Chondrocyte (in vitro differentiated cells): ENCODE measurements at places on chromosomes 5 and 9.
A peak's percentile ranks its signal among the peaks of the same experiment; 100 is the strongest.

DNA sequence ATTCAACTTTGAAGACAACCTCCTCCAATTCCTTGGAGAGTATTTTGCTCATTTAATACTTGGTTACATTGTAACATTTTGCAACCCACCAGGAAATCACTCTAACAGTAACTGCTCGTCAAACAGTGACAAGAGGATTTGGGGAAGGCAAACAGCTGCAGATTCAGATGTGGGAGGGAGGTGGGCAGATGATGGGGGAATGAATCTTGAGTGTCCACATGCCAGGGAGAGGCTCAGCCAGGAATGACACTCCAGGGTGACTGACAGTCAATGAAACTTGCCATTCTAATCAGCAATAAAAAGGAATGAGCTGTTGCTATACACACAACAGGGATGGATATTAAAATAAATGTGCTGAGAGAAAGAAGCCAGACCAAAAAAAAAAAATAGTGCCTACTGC is 97.7 kb upstream of the ANKRD55 start:
- H3K4me1 ChIP-seq = peaks cover 45% of the 10 kb centered on the region
- H3K27ac ChIP-seq = peak overlapping the region; percentile 90
- H3K4me3 ChIP-seq = no peak overlapping the region
- DNase-seq = no peak
- peaks cover 2% of the 10 kb centered on the region for H3K36me3 ChIP-seq

- H3K36me3 ChIP-seq = no peaks in the 10 kb centered on the region
- no peak for DNase-seq
- H3K4me3 ChIP-seq = no peak overlapping the region
- H3K4me1 ChIP-seq = no peaks in the 10 kb centered on the region
Observed at GRCh38 chr5:29894668-29895067, 1298.8 kb upstream of the CDH6 start.

- no peak overlapping the region for H3K4me3 ChIP-seq
- no peaks in the 10 kb centered on the region for H3K27me3 ChIP-seq
- peaks cover 2% of the 10 kb centered on the region for H3K36me3 ChIP-seq
Observed at GRCh38 chr5:89125372-89125771, 242.4 kb upstream of the MEF2C start.

DNA sequence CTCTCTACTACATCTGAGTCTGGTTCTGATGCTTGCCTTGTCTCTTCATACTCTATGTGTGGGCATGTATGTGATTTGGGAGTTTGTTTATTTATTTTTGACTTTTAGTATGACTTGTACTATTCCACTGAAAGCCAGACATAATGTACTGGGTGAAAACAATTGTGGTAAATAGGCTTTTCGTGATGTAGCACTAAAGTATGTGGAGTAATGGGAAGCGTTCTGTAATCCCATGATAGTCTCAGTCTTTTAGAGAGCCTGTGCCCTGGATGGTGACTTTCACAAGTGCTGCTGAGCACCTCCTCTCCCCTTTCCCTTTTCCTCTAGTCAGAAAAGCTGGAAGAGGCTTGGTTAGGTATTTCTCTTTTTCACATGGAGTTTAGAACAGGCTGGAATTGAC is 85.8 kb upstream of the S1PR3 start:
- H3K27ac ChIP-seq = no peak overlapping the region
- no peak for DNase-seq
- peaks cover 13% of the 10 kb centered on the region for H3K36me3 ChIP-seq

DNA sequence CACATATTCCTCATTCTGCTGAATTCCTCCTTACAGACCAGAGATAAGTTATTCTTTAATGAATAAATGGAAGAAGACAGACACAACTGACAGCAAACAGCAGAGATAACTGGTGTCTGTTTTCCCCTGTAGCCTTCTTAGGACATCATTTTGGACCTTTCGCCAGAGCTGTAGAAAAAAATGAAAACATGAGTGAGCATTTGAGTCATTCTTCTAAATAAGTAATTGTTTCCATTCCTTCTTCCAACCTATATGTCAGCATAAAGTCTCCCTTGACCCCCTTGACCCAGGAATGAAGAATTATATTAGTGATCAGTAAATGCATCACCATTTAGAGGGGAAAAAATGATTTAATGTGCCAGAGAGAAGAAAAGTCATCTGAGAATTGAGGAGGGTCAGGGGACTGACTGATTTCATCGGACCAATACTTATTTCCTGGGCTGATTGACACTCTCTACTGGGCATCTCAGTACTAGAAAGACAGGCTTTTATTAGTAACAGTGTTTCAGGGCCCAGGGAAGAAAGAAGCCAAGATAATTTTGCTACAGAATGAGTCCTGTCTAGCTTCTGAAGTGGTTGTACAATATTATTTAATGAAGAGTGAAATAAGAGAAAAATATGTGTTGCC is 597.0 kb downstream of the PSAT1 start:
- peaks cover 6% of the 10 kb centered on the region for H3K36me3 ChIP-seq
- no peak overlapping the region for H3K4me3 ChIP-seq
- H3K27ac ChIP-seq = no peak overlapping the region

GRCh38 chr5:60148366-60148765 is 254.8 kb upstream of the PDE4D start:
- no peaks in the 10 kb centered on the region for H3K27me3 ChIP-seq
- no peak overlapping the region for H3K27ac ChIP-seq
- peaks cover 2% of the 10 kb centered on the region for H3K36me3 ChIP-seq

DNA sequence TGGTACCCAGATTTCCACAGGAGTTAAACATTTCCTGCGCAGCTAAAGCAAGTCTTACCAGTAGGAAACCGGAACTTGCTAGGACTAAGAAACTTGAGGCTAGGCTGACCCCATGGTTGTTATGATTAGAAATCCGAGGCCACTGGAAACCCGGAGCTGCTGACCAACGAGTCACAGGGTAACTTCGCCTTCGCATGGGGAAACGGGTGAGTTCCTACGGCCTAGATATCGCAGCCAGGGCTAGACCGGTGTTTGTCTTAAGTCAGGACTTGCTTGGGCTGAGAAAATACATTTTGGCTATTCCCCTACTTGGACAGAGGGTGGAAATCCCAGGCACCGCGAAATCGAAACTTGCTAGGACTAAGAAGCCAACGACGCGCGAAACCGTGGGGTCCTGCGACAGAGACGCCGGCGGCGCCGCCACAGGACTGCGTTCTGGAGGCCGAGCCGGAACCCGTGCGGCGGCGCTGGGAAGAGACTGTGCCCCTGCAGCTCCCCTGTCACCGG is 1.6 kb upstream of the ANXA2R start:
- DNase-seq = no peak
- peak overlapping the region; percentile 99 for H3K27ac ChIP-seq

GRCh38 chr9:96154081-96154480 is 147.9 kb downstream of the HSD17B3 start:
- H3K4me1 ChIP-seq = peaks cover 32% of the 10 kb centered on the region
- no peaks in the 10 kb centered on the region for H3K36me3 ChIP-seq
- peaks cover 9% of the 10 kb centered on the region for H3K27me3 ChIP-seq
- H3K27ac ChIP-seq = no peak overlapping the region
- H3K4me3 ChIP-seq = no peak overlapping the region
- no peak for DNase-seq

DNA sequence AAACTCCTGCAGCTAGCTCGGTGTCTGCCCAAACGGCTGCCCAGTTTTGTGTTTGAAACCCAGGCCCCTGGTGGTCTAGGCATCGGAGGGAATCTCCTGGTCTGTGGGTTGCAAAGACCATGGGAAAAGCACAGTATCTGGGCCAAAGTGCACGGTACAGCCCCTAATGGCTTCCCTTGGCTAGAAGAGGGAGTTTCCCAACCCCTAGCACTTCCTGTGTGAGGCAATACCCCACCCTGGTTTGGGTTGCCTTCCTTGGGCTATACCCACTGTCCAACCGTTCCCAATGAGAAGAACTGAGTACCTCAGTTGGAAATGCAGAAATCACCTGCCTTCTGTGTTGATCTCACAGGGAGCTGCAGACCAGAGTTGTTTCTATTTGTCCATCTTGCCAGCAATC is 41.8 kb downstream of the CAVIN4 start:
- no peak overlapping the region for H3K27ac ChIP-seq
- no peaks in the 10 kb centered on the region for H3K4me1 ChIP-seq
- H3K36me3 ChIP-seq = peaks cover 3% of the 10 kb centered on the region
- no peaks in the 10 kb centered on the region for H3K27me3 ChIP-seq

GRCh38 chr5:148906968-148907367 is 80.6 kb downstream of the ADRB2 start:
- H3K4me1 ChIP-seq = peaks cover 26% of the 10 kb centered on the region
- no peak overlapping the region for H3K4me3 ChIP-seq
- H3K27ac ChIP-seq = no peak overlapping the region

DNA sequence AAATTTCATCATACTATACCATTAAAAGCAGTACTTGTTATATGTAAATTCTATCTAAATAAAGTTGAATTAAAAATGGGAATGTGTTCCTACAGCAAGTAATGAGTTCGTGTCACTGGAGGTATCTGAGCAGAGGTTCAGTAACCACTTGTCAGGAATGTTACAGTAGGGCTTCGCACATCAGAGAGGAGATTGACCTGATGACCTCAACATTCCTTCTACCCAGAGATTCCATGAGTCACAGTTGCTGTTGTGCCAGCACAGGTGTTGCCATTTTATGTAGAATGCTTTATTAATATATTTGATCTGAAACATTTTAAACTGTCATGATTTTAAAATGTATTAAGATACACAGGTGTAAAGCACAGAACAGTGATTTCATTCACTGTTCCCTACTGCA is 60.3 kb downstream of the STX17 start:
- H3K36me3 ChIP-seq = peaks cover 7% of the 10 kb centered on the region
- H3K4me1 ChIP-seq = peaks cover 17% of the 10 kb centered on the region

GRCh38 chr5:164593982-164594381 is 1088.6 kb downstream of the MAT2B start:
- H3K4me3 ChIP-seq = no peak overlapping the region
- no peak overlapping the region for H3K27ac ChIP-seq
- no peaks in the 10 kb centered on the region for H3K27me3 ChIP-seq
- no peak for DNase-seq

DNA sequence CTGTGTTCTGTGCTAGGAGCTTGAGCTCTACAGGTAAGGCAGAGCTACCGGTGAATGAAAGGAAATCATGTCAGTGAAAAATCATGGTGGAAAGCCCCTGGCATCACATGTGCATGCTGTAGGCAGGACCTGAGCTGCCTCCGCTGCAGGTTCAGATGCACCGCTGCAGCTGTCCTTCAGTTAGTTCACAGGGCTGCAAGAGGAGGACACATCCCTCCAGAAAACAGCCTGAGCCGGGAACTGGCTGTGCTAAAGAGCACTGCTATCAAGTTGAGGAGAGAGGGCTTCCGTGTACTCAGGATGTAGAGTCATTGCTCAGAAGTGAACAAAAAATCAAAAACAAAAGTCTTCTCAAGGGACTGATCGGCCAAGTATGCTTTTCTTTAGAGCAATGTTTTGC is 138.6 kb downstream of the ERCC6L2 start:
- H3K27ac ChIP-seq = no peak overlapping the region
- peaks cover 26% of the 10 kb centered on the region for H3K36me3 ChIP-seq
- DNase-seq = no peak
- H3K4me1 ChIP-seq = peaks cover 4% of the 10 kb centered on the region
- no peak overlapping the region for H3K4me3 ChIP-seq

DNA sequence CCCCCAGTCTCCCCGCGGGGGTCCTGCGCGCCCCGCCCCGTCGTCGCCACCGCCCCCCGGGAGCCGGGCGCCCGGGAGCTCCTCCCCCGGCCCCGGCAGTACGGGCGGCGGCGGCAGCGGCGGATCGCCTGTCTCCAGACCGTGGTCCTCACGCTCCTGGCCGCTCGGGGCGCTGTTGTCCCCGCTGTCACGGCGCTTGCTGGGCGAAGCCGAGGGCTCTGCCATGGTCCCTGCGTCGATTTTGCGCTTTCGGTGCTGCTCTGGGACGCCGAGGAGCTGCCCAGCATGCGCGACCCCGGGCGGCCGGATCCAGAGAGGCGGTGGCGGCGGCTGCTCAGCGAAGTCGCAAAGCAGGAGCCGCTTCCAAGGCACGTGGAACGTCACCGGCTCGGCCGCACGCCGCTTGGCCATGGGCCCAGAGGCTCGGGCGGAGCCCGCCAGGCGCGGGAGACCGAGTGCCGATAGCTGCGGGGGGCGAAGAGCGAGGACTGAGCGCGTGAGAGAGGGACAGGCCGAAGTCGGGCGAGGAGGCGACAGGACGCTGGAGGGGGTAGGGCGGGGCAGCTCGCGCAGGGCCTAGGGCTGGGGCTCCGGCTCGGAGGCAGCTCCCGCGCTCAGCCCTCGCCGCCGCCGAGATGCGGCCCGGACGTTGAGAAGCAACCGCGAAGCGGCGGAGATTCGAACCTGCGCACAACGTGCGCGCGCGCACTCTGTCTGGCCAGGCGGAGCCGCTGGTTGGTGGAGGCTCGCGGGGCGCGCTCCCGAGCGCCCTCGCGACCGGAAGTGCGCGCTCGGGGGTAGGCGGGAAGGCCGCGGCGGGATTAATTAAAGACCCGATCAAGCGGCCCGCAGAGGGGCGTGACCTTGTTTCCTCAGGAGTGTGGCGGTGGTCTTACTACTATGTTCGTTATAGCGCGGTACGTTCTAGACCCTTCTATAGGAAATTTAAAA is at the start of gene C9orf40:
Gene C9orf40, minus strand, starts transcription at position 712 of the 951 bp plus-strand sequence. Its CDS starts 301 bp downstream, at position 411.
- H3K4me3 ChIP-seq = peak within 1 kb of the TSS; percentile 95
- H3K27ac ChIP-seq = peak within 1 kb of the TSS; percentile 93
- H3K27me3 ChIP-seq = no peaks in the 10 kb centered on the region
- peaks cover 3% of the 10 kb centered on the region for H3K36me3 ChIP-seq
- DNase-seq = peak; percentile 94

DNA sequence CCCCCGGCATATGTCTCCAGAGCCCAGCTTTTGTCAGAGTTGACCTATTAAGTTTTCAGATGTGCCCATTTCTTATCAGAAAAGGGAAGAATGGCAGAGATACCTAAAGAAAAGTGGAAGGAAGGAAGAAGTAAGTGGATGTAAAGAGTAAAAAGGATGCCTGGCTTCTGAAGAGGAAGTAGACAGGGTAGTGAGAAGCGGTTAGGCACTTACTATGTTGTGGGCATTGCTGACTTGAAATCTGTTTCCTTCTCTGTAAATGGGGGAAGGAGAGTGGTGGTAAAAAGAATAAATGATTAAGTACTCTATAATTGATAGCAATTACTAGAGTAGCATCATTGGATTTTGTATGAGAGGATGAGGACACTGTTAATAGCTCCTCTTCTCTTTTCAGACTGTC is 9.9 kb downstream of the ANP32B start:
- H3K27ac ChIP-seq = no peak overlapping the region
- H3K4me3 ChIP-seq = no peak overlapping the region
- H3K36me3 ChIP-seq = peaks cover 2% of the 10 kb centered on the region
- DNase-seq = no peak

DNA sequence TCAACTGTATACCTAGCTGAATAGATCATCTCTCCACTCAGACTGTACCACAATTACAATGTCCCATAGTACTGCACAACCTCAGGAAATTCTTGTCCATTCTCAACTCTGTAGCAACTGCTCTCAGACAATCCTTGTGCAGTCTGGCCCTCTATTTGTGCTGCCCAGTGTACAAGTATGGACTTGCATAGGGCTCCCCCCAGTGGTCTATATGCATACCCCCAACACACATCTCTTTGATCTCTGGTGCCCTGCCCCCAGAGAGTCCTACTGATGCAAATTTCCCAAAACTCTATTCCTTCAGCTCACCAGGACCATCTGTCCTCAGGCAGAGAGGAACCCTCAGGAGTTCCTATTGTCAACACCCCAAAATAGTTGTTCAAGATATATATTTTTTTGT is 205.3 kb downstream of the SLCO4C1 start:
- H3K27me3 ChIP-seq = peaks cover 7% of the 10 kb centered on the region
- no peak for DNase-seq
- no peak overlapping the region for H3K27ac ChIP-seq
- no peak overlapping the region for H3K4me3 ChIP-seq
- H3K36me3 ChIP-seq = no peaks in the 10 kb centered on the region

- peaks cover 81% of the 10 kb centered on the region for H3K4me1 ChIP-seq
- H3K27ac ChIP-seq = peak overlapping the region; percentile 52
- no peak overlapping the region for H3K4me3 ChIP-seq
- no peak for DNase-seq
- H3K36me3 ChIP-seq = peaks cover 5% of the 10 kb centered on the region
- H3K27me3 ChIP-seq = no peaks in the 10 kb centered on the region
Observed at GRCh38 chr5:78591972-78592700, 56.4 kb downstream of the LHFPL2 start.
